SIG-M5 (cell line): ENCODE measurements at places on chromosomes 11 and 22.

GRCh38 chr11:61971248-61972111 is 4.0 kb upstream of the FTH1 start:
- DNase-seq: peak; percentile 40

DNA sequence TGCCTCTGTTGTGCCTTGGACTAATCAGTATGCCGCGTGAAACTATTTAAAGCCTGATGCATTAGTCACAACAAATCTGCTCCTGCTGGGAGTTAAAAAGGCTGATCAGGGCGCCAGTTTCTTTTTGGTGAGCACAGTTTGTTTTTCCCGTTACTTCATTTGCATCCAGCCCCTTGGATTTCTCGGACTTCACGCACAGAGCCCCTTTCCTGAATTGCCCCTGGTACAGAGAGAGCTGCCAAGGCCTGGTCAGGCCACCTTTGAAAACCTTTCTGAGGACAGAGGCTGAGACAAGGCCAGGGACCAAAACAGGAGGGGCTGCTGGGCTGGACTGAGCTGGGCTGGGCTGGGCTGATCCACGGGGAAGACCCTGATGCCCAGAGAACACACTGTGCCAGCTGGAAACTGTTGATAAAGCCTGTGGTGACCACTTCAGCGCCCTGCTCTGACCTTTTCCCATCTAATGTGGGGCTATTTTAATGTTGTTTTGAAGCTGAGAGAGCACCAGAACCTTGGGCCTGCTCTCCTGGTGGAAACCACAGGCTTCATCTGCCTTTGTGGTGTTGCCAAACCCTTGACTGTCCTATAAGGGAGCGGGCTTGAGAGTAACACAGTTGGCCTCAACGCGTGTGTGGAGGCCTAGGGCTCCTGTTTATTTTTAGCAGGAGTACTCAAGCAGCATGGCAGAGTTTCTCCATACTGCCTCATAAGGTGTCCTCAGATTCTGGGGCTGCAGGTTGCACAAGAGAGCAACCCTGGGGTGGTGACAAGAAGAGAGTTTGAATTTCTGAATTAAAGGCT is 44.2 kb downstream of the NAV2 start:
- no peak for DNase-seq

- DNase-seq: no peak
Measured at GRCh38 chr11:115503886-115504275, 334 bp downstream of the CADM1 start.

- DNase-seq: no peak
Measured at GRCh38 chr11:117223741-117224689, 7.9 kb downstream of the PCSK7 start.

GRCh38 chr11:2824851-2825250 is 60.7 kb downstream of the CDKN1C start:
- no peak for DNase-seq

GRCh38 chr11:116334596-116334995 is 438.2 kb downstream of the BUD13 start:
- no peak for DNase-seq

DNA sequence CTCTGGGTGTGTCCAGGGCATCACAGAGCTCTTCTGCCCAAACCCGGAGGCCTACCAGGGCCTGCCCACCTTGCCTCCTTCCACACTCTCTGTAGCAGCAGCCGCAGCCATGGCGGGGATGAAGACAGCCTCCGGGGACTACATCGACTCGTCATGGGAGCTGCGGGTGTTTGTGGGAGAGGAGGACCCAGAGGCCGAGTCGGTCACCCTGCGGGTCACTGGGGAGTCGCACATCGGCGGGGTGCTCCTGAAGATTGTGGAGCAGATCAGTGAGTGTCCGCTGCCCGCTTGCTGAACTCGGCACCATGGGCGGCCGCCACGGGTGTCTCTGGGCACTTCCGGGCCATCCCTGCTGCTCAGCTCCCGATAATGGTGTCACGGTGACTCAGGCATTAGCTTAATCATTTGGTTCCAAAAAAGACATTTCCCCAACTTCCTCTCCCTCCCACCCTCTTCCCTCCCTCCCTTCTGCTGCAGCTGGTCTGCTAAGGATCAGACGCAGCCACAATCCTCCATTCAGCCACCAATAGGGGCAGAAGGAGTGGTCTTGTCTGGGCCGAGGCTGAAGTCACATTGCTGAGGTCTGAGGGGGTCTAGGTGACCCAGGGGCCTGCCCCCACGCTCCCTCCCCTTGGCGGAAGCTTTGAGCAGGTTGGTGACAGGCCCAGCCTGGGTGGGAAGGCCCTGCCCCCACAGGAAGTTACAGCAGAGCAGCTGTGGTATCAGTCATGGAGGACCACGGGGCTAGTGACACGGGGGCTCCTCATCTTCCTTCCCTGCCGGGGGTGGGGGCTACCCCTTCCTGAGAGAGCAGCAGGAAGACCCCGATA is 950 bp downstream of the FERMT3 start:
- peak; percentile 63 for DNase-seq

DNA sequence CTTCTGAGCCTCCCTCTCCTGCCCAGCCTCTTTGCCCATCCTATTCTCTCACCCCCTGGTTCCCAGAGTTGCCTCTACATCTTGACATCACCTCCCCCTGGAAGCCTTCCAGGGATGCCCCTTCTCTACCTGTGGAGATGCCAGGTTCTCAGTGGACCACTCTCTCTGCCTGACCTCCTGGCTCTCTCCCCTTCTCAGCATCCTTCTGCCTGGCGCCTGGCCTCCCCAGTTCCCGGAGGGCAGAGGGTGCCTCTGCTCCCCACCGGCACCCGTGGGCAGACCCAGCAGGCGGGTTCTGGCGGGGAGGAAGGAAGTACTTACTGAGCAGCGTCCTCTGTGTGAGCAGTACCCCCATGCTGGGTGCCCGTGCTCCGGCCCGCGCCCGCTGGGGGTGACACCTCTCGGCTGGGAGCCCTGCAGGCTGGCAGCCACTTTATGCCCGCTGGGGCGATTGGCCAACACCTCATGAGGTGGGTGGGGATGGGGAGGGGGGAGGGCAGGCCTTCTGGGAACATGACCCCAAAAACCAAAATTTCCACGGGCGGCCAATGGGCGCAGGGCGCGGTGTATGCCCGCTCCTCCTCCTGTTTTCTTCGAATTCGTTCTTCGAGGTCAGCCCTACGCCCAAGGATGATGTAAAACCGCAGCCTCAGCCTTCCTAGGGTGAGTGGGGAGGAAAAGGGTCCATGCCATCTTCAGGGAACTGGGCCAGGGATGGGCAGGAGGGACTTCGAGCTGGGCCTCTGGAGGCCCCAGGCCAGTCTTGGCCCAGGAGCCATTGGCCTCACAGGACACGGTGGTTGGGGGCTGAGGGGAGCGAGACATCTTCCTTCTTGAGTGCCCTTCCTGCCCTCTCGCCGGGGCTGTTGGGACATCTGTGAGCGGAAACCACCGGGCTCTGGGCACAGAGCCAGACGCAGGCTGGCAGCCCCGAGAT is at the start of gene OSM:
TSS of gene OSM (minus strand) at position 407 of the 937 bp plus-strand sequence. CDS start at position 355, 52 bp downstream.
- no peak for DNase-seq

GRCh38 chr22:45318168-45318557 is 8.4 kb downstream of the FAM118A start:
- DNase-seq: no peak

DNA sequence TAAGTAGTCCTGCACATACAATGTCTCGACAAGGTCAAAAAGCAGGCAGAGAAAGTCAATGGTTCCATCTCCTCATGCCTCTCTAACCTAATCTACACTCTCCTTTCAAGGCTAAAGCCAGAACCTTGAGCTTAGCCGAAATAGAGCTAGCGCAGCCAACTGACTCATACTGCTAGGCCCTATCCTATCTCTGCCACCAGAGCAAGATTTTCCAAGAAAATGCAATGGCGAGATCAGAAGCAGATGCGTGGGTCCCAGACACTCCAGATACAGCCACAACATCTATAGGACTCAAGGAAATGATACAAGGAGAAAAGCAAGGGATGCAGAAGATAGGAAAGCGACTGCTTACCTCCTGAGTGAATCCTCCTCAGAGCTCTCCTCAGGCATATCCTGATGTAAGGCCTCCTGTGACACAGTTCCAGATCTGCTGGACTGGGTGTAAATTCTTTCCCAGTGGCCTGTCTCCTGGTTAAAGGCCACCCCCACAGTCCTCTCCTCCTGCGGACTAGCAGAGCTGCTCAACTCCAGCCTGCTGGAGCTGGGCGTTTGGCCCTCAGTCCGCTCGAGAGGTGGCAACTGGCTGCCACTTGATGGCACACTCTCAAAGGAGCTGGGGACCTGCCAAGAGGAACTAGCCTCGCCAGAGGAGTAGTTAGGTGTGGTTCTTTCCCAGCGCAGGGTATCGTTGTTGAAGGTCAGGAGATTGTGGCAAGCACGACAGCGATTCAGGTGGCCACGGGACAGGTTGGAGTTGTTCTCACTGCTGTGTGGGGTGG is 52.0 kb downstream of the AMBRA1 start:
- DNase-seq: no peak

GRCh38 chr22:27476318-27476717 is 325.2 kb downstream of the MN1 start:
- DNase-seq: no peak

- DNase-seq: no peak
Measured at GRCh38 chr11:31643857-31644256, 134.3 kb downstream of the ELP4 start.

DNA sequence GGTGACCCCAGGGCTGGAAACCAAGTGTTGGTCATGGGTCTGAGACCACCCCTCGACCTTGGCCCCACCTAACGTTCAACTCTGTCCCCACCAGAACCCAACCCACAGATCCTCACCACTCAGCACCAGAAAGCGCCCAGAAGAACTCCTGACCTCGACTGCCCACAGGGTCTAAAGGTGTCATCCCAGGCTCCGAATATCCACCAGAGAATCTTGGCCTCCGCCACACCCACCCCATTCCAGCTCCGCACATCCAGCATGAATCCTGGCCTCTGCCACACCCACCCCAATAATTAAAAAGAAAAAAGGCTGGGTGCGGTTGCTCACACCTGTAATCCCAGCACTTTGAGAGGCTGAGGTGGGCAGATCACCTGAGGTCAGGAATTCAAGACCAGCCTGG is 1.3 kb downstream of the CERK start:
- no peak for DNase-seq

- no peak for DNase-seq
Measured at GRCh38 chr22:37057796-37058510, 6.4 kb downstream of the KCTD17 start.

DNA sequence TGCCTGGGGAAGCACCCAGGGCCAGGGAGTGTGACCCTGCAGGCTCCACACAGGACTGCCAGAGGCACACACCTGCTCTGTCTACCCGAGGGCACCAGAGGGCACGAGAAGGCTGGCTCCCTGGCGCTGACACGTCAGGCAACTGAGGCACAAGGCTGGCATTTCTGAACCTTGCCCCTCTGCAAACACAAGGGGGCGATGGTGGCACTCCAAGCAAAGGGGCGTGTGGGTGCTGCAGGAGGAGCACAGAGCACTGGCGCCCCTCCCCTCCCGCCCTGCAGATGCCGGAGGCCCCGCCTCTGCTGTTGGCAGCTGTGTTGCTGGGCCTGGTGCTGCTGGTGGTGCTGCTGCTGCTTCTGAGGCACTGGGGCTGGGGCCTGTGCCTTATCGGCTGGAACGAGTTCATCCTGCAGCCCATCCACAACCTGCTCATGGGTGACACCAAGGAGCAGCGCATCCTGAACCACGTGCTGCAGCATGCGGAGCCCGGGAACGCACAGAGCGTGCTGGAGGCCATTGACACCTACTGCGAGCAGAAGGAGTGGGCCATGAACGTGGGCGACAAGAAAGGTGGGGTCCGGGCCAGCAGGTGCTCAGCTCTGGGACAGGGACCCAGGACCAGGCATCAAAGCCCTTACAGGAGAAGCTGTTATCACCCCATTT is 20.8 kb upstream of the TXNRD2 start:
- no peak for DNase-seq

- DNase-seq: no peak
Measured at GRCh38 chr22:33315954-33316353, 257.8 kb upstream of the SYN3 start.

DNA sequence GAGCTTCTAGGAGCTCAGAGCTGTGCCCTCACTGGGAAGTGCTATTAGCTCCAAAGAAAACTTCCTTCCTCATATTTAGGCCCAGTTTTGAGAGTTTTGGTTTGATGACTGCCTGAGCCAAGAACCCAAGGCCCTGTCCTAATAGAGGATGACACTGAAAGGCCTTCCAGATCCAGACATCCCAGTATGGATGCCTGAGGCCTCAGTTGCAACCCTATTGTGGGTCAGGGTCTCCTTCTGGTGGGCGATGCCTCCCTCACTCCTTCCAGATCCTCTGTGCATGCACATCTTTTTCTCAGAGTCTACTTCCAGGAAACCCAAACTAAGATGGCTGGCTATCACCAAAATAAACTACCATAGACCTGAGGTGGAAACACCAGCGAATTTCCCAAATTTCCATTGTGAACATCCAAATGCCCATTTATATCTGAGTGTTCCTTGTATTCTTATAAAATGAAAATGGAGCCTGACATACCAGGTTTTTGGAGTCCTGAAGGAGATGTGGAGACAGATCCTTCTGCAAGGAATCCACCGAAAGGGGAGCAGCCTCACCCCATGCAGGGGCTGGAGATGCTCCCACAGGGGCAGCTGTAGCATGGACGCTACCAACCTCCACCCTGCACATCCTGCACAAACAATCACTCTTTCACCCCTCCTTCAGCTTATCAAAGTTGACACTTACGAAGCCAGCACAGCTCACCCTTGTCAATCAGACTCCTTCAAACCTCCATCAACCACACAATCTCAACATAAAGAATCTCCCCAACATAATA is 61.1 kb downstream of the GGTLC2 start:
- DNase-seq: no peak

DNA sequence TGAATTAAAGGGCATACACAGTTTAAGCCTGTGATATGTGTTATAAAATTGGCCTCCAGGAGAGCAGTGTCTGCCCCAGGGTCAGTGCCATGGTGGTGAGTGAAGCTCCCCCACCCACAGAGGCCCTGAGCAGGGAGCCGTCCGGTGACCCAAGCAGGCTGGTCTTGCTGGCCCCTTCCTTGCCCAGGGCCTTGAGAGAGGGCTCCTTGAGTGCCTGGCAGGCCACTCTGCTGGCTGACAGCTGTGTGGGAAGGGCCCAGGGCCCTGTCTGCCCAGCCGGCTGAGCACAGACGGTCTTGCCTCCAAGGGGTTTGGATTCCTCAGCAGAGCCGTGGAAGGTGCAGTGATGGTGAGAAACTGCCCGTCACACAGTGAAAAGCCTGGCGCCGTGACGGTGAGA is 25.9 kb downstream of the PTDSS2 start:
- DNase-seq: no peak

GRCh38 chr22:47782328-47783075 is 1020.1 kb downstream of the TBC1D22A start:
- DNase-seq: no peak

GRCh38 chr11:8098879-8099278 is 17.9 kb downstream of the TUB start:
- DNase-seq: no peak

DNA sequence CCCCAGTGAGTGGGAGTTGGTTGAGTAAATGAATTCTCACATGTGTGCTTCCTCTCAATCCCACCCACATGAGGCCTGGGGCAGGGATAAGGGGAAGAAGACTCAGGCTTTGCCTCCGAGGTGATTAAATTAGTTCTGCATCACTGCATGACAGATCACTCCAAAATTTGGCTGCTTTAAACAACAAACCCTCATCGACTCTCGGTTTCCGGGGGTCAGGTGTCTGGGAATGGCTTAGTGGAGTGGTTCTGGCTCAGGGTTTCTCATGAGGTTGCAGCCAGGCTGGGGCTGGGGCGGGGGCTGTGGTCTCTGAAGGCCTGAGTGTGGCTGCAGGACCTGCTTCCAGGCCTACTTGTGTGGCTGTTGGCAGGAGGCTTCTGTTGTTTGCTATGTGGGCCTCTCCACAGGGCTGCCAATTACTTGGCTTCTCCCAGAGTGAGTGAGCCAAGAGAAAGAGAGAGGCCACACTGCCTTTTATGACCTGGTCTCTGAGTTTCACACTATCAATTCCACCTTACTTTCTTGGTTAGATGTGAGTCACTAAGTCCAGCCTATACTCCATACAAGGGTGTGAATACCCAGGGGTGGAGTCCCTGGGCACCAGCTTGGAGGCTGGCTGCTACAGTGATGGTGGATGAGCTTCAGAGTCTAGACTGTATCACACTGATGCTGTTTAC is 15.9 kb downstream of the MOGAT2 start:
- no peak for DNase-seq
